ENCODE measurements at places on chromosomes 4 and X.

DNA sequence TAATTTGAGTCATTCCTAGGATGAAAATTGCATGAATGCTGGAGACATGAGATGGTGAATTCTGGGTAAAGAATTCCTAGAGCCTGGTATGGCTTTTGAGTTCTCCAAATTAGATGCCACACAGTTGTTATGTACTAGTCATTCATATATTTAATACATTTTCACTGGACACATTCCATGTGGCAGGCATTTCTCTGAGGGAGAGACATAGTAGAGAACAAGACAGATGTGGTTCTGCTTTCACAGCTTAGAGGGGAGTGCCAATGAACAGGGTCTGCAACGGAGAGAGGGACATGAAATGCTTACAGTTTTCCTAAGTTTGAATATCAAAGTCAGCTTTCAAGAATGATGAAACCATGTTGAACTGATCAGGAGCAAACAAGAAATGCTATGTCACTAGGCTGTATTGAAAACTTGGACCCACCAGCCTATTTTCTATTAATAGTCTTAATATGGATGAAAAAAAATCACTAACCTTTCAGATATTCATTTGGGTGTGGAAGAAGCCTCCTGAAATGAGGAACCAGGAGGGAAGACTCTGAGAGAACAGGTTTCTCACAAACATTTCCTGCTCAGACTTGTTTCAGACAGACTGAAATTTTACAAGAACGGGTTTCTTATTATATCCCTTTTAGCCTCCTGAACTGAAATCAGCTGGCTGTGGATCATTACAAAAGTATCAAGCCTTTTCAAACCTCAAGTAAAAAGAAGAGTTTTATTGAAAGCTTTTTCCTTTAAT, 276.0 kb upstream of the TET2 start:
- no peak for DNase-seq

DNA sequence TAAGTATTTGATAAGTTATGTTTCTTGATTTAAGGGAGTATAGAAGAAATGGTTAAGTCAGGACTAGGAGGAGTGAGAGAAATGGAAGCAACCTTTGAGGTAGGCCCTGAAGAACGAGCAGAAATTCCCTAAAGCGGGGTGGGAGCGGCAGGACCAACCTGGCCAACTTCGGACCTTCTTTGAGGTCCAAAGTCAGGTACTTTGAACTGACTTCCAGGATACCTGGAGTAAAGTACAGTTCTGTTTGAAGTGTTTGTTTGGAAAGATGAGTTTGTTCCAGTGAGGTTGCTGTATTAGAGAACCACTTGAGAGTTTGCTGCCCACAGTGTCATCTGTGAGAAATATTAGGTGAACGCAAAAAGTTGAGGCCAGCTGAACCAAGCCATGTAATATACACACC, 11.7 kb downstream of the RNF4 start:
- DNase-seq, result no peak

DNA sequence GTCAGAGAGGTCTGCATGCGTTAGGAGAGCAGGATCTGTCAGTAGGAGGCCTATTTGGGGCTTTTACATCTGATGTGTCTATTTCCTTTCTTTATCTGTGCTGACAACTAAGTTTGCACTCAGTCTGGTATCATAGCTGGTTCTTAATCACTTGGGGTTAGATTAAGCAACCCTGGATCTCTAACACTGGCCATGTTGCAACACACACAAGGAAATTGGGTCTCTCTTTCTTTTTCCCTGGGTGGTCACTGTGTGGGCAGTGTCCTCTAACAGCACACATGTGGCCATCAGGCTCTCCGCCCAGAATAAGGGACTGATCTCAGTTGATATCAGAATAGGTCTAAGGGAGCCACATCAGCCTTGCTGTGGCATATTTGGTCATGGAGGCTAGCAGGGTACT, 38.9 kb downstream of the IGFBP7 start:
- no peak for DNase-seq

- no peak for DNase-seq
Measured at GRCh38 chrX:11296051-11296450, 2.8 kb downstream of the AMELX start.

DNA sequence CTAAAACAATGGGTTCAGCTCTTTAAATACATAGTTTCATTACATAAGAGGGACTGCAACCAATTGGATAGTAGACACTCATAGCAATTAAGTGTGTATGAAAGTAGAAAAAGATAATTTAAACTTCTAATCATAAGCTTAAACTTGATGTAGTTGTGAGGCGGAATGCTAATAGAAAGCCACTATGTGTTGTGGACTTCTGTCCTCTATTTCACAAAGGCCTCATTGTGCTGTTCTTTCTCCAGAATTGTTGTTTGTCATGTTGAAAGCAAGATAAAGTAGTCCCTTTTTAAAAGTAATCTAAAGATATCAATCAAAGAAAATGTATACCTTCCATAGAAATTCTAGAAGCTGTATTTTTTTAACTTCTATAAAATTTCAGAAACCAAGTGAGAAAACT, 329.4 kb downstream of the KLHL4 start:
- DNase-seq, result no peak

GRCh38 chr4:134308910-134309309, 107.3 kb upstream of the PABPC4L start:
- DNase-seq, result no peak

GRCh38 chr4:138239491-138239890, 2.7 kb downstream of the SLC7A11 start:
- DNase-seq, result no peak

GRCh38 chrX:37348971-37349220, 268 bp upstream of the PRRG1 start:
- DNase-seq, result no peak

- no peak for DNase-seq
Measured at GRCh38 chr4:126991965-126992364, 640.8 kb upstream of the INTU start.

DNA sequence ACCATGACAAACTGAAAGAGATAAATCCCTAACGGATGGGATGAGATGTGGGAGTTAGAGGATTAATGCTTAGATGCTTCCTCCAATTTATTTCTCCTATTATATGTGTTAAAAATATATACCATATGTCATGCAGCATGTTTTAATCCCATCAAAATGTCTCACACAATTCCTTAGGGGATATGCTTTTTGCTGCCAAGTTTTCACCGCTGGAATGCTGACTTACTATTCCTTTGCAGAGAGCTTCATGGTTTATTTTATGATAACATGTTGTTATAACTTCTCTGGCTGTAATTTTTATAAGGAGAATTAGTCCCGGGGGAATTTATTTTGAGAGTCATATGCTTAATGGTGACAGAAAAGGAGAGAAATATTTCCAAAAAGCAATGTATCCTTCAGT, 670.3 kb downstream of the IL1RAPL1 start:
- no peak for DNase-seq

DNA sequence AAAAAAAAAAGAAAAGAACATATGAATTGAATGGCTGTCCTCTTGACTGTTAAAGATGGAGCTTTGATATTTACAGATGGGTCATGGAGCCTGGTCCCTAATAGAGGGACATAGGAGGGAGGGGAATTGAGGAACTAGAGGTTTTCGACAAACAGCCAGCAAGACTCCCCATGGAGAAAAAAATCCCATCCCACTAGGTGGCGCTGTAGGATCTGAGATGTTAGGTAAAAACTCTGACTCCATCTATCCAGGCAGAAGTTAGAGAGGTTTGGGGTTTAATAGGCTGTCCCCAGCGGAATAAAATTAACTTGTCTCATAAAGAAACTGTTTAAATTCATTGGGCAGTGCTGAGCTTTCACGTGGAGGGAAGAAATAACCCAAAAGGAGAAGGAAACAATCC, 45.9 kb downstream of the HMGB2 start:
- DNase-seq, result no peak

GRCh38 chrX:1717373-1717772, 102.5 kb downstream of the ASMT start:
- no peak for DNase-seq

DNA sequence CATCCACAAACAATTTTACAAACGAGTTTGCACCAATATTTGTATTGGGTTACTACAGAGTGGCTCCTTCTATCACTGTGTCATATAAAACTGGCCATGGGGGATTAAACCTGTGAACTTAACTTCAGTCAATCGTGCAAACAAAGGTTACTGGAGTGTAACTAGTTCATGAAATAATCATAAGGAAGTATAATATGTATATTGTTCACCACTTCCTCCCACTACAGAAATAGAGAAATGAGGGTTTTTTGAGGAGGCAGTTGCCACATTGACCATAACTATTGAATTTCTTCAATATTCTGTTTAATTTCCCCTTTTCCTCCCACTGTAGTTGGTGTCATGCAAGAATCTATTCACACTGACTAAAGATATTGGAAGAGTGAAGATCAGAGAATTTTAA, at the start of gene GPR82:
TSS of gene GPR82 (plus strand) at position 356 of the 400 bp plus-strand sequence. CDS start 2,846 bp downstream, outside the sequence.
- DNase-seq, result no peak

DNA sequence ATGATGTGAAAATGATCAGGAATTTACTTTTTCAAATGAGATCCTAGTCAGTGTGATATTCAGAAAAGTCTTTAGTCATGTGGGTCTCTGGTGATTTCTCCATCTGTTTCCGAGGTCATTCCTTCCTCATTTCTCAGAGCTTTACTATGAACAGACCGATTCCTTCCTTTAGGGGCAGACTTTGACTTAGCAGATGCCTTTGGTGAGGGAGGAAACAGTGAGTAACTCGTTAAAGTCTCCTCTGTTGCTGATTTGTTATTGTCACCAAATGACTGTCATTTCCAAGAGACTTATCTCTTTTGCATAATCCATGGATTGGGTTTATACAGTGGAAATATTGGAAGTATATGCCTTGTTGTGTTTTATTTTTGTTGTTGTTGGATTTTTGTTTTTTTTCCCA, 76.2 kb upstream of the CD99 start:
- DNase-seq, result no peak

DNA sequence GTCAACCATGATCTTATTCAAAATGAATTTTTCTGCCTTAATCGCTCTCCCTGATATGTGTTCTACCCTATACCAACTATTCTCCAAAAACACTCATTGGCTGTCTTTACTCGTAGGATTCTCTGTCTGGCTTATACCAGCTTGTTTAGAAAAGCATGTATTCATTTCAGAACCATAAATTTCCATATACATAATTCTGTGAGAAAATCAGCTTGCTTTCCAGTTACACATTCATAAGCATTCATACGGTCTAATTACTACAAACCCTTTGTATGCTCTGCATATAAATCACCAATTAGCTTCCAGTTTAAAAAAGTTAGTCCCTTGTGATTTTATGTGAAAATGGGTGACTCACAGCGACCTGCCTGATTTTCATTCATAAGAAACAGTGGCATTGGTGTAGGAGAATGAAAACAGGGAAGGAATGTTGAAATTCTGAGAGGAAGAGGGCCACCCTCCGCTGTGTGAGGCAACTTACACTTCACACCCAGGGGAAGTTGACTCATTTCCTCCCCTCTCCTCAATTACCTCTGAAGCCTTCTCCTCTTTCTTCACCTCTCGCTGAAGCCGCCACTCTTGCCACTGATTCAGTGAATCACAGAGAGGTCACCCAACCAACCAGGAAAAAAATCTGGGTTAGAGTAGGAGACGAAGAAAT, 63.3 kb downstream of the MEPE start:
- peak; percentile 11 for DNase-seq

- no peak for DNase-seq
Measured at GRCh38 chrX:65524139-65524538, 10.4 kb downstream of the LAS1L start.

- no peak for DNase-seq
Measured at GRCh38 chrX:19064175-19064574, 58.1 kb downstream of the ADGRG2 start.

- no peak for DNase-seq
Measured at GRCh38 chr4:167452922-167453430, 218.7 kb upstream of the SPOCK3 start.

DNA sequence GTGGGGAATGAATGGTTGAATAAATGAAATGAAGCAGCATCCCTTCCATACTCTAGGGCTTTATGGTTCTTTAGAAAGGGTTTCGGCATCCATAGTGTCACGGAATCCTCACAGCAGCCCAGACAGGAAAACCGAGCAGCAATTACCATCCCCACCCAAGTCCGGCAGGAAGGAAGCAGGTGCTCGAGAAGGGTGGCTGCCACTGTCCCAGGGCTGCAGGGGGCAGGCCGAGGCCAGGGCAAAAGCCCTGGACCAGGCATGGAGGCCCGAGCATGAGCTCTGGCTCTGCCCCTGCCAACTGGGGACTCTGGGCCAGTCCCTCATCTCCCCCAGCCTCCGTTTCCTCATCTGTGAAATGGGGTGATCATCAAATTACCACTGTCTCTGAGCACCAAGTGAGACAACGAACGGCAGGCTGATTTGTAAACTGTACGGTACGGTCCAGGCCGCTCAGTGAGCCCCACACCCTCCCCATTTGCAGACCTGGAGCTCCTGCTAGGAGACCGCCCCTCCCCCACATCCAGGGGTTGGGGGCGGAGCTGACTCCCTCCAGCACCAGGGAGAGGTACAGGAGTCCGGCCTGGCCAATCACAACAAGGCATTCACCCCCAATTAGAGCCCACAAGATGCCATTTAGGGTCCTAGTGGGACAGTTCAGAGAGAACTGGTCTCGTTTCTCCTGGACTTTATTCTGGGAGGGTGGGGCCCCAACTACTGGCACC, 100.4 kb downstream of the WFS1 start:
- no peak for DNase-seq

GRCh38 chrX:154334496-154334895, 38.9 kb downstream of the TKTL1 start:
- DNase-seq, result no peak

- DNase-seq, result no peak
Measured at GRCh38 chrX:54494989-54495813, 833 bp downstream of the FGD1 start.

- no peak for DNase-seq
Measured at GRCh38 chrX:106484233-106484632, 127.5 kb upstream of the RADX start.

DNA sequence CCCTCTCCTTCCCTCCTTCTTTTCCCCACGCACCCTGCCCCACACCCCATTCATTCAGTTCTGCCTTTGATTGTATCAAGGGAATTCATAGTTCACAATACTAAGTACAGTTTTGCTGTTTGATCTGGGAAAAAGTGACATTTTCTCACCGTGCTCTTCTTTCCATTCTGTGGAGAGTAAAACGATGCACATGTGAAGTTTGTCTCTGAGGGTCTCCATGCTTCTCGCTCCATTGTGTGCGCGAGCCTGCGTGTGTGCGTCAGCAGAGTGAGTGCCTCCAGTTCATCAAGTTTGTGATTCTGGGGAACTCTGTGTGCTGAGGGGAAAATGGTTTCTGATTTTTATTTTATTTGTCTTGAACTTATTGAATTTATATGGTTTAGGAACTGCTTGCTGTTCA, 1.9 kb downstream of the STK26 start:
- DNase-seq, result no peak

DNA sequence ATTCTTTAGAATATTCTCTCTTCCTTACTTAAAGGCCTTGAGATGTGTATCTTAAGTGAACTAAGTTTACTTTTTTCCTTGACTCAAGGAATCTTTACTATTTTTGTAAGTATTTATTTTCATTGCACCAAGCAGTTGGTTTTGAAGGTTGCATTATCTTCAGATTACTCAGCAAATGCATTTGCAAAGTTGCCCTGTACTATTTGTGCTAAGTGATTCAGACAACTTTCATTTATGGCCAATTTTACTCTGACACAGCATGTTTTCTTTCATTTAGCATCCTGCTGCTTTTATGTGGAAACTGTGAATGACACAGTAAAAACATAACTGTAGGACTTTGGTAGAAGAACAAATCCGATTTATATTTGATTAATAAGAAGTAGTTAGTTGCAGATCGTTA, 191.0 kb downstream of the CCSER1 start:
- DNase-seq, result no peak
